Endothelial cell (in vitro differentiated cells): ENCODE measurements at places on chromosomes 12 and 14. TPM values are rescaled to one million over a fixed set of nuclear protein-coding genes. Genes with fewer than 3 reads are reported as not detected.

- no peak for DNase-seq
- no peak overlapping the region for H3K4me3 ChIP-seq
Measured at GRCh38 chr12:44509471-44509870, 366.6 kb downstream of the NELL2 start.

- H3K4me1 ChIP-seq, result peaks cover 3% of the 10 kb centered on the region
- H3K36me3 ChIP-seq, result no peaks in the 10 kb centered on the region
- DNase-seq, result no peak
- H3K4me3 ChIP-seq, result no peak overlapping the region
Measured at GRCh38 chr12:80684077-80684495, 23.3 kb upstream of the MYF6 start.

DNA sequence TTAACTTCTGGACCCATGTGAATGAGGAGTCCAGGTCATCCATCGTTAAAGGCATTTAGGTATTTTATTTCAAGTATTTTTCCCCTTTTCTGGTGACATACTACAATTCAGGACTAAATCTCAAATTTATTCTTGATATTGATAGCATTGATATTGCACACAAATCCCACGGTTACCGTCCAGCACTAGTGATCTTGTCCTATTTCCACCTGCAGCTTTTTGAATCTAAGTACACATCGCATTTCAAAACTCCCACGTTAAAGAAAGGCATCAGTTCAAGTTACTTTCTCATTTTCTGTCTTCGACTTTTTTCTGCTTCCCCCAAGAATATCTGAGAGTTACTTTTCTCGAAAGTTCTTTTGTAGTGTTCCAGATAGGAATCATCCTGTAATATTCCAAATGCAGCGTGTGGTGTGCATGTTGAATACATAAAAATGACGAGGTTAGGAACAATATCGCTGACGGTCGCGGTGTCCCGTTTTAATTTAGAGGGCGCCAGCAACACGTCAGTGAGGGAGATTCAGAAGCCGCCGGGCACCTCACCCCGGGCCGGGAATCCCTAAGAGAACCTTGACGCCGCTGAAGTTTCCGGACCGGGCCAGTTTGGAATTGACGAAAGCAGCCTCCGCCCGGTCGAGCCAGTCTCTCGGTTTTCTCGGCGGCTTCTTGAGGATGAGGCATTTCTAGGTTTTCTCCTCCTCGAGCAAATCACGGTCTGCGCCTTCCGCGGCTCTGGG is 569 bp upstream of the RGS6 start:
- H3K27ac ChIP-seq, result no peak overlapping the region
- H3K36me3 ChIP-seq, result no peaks in the 10 kb centered on the region
- H3K27me3 ChIP-seq, result peaks cover 6% of the 10 kb centered on the region
- peaks cover 13% of the 10 kb centered on the region for H3K4me1 ChIP-seq

DNA sequence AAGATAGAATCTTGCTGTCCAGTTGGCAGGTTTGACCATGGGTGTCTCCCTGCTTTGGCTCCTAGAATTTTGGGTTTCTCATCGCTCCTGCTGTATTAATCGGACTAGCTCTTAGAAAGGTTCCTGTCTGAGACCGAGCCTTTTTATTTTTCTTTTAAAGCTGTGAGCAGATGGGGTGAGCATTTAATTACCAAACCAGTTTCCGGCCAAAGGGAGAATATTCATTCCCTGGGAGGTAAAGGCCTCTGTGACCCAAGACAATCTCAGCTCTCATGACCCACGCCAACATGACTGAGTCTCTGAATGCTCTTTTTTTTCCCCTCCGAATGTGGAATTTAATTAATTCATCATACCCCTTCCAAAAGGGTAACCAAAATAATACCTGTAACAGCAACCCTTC is 464.7 kb upstream of the TMEM132C start:
- no peak for DNase-seq
- peaks cover 3% of the 10 kb centered on the region for H3K27me3 ChIP-seq
- H3K27ac ChIP-seq, result no peak overlapping the region
- no peaks in the 10 kb centered on the region for H3K4me1 ChIP-seq
- no peak overlapping the region for H3K4me3 ChIP-seq

- H3K27ac ChIP-seq, result no peak overlapping the region
- no peak for DNase-seq
- H3K4me1 ChIP-seq, result peaks cover 31% of the 10 kb centered on the region
- peaks cover 17% of the 10 kb centered on the region for H3K27me3 ChIP-seq
- no peak overlapping the region for H3K4me3 ChIP-seq
- H3K36me3 ChIP-seq, result peaks cover 7% of the 10 kb centered on the region
Measured at GRCh38 chr12:121534495-121535148, 46.2 kb downstream of the KDM2B start.

- no peaks in the 10 kb centered on the region for H3K36me3 ChIP-seq
- H3K4me3 ChIP-seq, result no peak overlapping the region
- no peaks in the 10 kb centered on the region for H3K27me3 ChIP-seq
- no peak overlapping the region for H3K27ac ChIP-seq
Measured at GRCh38 chr14:37116933-37117849, 55.2 kb downstream of the SLC25A21 start.

DNA sequence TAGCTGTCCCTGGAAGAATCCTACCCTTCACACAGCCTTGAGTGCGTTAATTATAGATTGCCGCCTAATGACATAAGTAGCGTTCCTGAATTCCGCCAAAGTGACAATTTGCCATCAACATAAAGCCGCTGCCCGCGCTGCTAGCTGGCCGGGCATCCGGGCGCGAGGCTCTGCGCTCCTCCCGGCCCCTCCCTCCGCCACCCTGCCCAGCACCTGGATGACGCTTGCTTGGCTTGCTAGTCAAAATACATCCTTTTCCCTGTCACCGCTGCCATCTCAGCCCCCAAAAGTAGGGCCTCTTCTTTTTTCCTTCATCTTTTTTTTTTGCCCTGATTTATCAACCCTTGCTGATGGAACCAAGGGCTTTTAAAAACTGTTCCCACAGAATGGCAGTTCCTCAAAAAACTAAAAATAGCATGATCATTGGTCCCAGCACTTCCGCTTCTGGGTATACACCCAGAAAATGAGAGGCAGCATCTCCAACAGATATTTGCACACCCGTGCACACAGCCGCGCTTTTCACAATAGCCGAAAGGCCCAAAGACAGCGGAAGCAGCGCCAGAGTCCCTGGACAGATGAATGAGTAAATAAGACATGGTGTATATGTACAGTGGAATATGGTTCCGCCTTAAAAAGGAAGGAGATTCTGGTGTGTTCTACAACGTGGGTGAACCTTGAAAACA is 235.2 kb downstream of the BCL11B start:
- H3K27me3 ChIP-seq, result peaks cover 7% of the 10 kb centered on the region
- DNase-seq, result no peak
- H3K4me3 ChIP-seq, result no peak overlapping the region
- H3K27ac ChIP-seq, result no peak overlapping the region

DNA sequence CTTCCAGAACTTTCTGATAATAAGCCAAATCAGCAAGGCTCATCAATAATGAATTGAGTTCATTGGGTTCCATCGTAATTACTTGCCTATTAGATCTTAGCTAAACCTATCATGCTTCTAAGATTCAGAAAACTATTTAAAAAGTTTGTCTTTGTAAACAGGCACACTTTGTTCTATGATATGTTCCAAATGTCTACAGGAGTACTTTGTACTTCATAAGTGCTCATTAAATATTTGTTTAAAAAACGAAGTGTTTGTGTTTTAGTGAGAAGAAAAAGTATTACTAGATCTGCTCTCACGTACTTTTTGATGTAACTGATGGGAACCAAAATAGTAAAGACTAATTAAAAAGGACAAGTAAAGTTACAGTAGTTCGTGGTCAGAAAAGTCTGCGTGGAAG is 172.8 kb upstream of the FLRT2 start:
- H3K27ac ChIP-seq, result no peak overlapping the region
- H3K4me3 ChIP-seq, result no peak overlapping the region
- peaks cover 7% of the 10 kb centered on the region for H3K36me3 ChIP-seq

DNA sequence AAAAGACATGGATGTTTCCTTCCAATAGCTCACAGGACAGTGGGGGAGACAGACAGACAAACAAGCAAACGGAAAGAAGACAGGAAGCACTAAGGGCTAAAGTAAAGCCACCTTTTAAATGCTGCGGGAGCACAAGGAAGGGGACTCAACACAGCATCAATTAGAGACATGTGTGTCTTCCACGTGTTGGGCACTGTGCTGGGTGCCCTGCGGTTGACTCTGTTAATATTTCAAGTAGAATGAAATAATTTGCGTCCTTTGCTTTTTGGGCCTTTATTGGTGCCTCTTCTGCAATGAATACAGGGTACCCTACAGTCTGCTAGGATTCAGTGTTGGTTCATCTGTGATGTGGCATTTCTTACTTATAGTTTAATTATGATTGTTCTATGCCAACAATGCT is 90.9 kb upstream of the CPM start:
- H3K27ac ChIP-seq, result no peak overlapping the region
- peaks cover 23% of the 10 kb centered on the region for H3K4me1 ChIP-seq
- no peak for DNase-seq
- H3K36me3 ChIP-seq, result no peaks in the 10 kb centered on the region
- no peak overlapping the region for H3K4me3 ChIP-seq

DNA sequence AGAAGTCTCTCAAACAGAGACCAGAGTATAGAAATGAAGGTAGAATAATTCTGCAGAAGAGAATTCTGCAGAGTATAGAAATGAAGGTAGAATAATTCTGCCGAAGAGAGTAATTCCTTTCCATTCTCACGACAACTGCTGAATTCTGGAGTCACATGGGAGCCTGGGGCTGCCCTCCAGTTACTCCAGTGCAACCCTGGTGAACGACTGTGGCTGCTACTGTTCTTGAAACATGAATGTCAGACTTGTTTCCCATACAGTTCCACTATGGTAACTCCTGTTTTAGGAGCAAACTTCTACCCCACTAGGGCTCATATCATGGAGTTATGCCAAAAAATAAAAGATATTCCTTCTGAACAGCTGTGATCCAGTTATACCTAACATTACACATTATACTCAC is 164.4 kb downstream of the KICS2 start:
- no peak for DNase-seq
- peaks cover 7% of the 10 kb centered on the region for H3K36me3 ChIP-seq
- peaks cover 18% of the 10 kb centered on the region for H3K4me1 ChIP-seq
- no peak overlapping the region for H3K4me3 ChIP-seq
- no peak overlapping the region for H3K27ac ChIP-seq

DNA sequence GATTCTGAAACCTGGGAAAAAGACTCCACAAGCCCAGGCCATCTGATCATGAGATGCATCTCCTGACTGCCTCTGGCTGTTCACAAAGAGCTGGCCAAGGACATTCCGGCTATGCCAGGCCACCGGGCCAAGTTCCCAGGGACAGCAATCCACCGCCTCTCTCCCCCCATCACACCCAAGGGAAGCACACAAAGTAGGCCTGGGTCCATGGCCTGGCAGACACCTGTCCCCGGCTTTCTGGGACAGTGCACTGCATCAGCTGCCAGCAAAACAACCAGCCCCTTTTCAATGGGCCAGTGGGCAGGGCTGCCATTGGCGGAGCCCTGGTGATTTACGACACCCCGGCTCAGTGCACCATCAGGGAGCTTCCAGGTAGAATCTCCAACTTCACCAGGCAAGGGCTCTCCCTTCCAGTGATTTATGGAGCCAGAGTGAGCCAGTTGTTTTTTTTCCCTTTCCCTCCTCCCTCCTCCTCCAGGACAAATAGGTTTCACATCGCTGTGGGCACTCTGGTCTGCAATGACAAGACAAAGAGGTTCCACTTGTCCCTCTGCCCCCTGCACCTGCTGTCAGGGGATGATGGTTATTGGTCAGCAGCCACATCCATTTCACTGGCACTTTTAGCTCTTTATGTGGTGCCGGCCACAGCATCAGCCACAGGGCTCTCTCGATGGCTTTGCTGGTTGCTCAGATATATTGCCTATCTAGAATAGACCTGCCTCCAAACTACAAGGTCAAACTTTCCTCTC is 149.6 kb downstream of the SLC38A6 start:
- H3K27me3 ChIP-seq, result peaks cover 10% of the 10 kb centered on the region
- peaks cover 8% of the 10 kb centered on the region for H3K4me1 ChIP-seq
- H3K36me3 ChIP-seq, result peaks cover 6% of the 10 kb centered on the region
- DNase-seq, result no peak
- no peak overlapping the region for H3K27ac ChIP-seq

DNA sequence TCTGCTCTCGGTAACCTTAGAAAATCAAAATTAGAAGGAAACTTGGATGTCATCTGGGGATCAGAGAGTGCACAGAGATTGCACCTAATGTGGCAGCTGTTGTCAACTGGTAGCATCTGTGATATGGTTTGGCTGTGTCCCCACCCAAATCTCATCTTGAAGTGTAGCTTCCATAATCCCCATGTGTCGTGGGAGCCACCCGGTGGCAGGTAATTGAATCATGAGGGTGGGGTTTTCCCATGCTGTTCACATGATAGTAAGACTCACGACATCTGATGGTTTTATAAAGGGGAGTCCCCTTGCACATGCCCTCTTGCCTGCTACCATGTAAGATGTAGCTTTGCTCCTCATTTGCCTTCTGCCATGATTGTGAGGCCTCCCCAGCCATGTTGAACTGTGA is 127.7 kb upstream of the SRRM4 start:
- H3K27me3 ChIP-seq, result peaks cover 4% of the 10 kb centered on the region
- no peaks in the 10 kb centered on the region for H3K4me1 ChIP-seq
- H3K27ac ChIP-seq, result no peak overlapping the region
- peak; percentile 6 for DNase-seq
- H3K4me3 ChIP-seq, result no peak overlapping the region

- no peaks in the 10 kb centered on the region for H3K27me3 ChIP-seq
- H3K4me1 ChIP-seq, result no peaks in the 10 kb centered on the region
Measured at GRCh38 chr12:66154776-66155175, 15.0 kb downstream of the TMBIM4 start.

GRCh38 chr12:40953076-40953475 is 235.0 kb upstream of the PDZRN4 start:
- H3K27me3 ChIP-seq, result no peaks in the 10 kb centered on the region
- H3K27ac ChIP-seq, result no peak overlapping the region
- DNase-seq, result no peak
- H3K4me3 ChIP-seq, result no peak overlapping the region

DNA sequence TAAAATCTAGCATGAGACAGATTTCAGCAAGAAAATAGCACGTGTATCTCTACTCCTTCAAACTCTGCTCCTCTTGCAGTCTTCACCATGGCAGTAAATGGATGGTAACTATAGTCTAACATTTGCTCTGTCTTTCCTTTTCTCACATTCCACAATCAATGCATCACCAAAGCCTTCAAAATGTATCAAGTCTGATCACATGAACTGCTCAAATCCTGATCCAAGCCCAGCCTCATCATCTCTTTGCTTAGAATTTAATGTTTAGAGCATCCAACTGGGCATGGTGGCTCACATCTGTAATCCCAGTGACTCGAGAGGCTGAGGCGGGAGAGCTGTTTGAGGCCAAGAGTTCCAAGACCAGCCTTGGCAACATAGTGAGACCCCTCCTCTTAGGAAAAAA is 45.9 kb downstream of the CDK17 start:
- H3K4me1 ChIP-seq, result peaks cover 57% of the 10 kb centered on the region
- no peak overlapping the region for H3K4me3 ChIP-seq
- H3K36me3 ChIP-seq, result peaks cover 7% of the 10 kb centered on the region
- DNase-seq, result no peak
- no peaks in the 10 kb centered on the region for H3K27me3 ChIP-seq
- peak overlapping the region; percentile 28 for H3K27ac ChIP-seq

GRCh38 chr14:94575730-94576585 is 5.3 kb upstream of the SERPINA5 start:
- no peaks in the 10 kb centered on the region for H3K4me1 ChIP-seq
- H3K4me3 ChIP-seq, result no peak overlapping the region
- no peak for DNase-seq
- peaks cover 3% of the 10 kb centered on the region for H3K36me3 ChIP-seq

Gene CCDC184
- 13.3 TPM for total RNA-seq

Gene ATG2B
- 14.1 TPM for total RNA-seq

Gene TMEM253
- total RNA-seq, result 0.90 TPM
